ENCODE measurements at places on chromosomes 16 and 17.

DNA sequence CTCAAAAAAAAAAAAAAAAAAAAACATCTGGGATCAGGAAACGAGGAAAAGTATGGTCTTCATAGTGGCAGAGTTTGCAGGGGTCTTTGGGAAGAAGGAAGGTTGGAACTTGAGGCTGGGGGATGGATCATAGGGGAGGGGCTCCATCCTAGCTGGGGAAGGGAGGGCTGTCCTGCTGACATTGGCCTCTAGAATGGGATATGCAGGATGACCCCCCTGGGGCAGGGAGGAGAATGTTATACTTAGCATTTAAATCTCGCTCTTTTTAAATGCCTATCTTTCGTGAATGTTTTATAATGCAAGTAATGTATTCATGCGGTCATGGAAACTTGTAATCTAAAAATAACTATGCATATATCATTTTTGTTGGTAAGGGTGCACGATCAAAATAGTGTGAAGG, 33.2 kb downstream of the TMEM235 start:
- DNase-seq: no peak

DNA sequence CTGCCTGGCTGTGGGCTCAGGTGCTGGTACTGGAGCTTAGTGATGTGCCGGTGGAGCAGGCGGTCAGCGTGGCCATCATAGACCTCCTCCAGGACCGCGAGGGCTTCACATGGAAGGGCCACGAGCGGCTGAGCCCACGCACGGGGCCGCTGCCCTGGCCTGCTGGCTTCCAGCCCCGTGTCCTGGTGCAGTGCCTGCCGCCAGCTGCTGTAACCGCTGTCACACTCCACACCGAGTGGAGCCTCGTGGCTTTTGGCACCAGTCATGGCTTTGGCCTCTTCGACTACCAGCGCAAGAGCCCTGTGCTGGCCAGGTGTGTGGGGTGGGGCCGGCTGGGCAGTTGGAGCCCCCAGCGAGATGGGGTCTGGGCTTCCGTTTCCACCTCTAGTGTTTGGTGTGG, 12.0 kb downstream of the LLGL1 start:
- no peak for DNase-seq

DNA sequence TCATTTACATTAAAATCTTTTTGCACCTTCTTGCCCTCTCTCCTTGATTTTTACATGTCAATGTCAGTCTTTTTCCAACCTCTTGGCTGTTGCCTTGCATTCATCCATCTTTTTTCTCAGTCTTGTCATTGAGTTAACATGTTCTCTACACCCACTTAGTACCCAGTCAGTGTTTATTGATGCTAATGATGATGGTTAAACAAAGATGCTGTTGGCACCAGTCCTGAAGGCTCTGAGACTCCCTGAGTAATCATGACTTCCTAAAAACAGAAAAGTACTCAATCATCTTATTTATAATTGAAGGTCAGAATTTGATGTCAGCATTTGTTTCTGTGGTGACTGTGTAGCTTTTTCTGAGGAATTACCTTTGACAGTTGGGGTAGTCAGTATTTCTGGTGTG, 104.5 kb downstream of the NLK start:
- no peak for DNase-seq

DNA sequence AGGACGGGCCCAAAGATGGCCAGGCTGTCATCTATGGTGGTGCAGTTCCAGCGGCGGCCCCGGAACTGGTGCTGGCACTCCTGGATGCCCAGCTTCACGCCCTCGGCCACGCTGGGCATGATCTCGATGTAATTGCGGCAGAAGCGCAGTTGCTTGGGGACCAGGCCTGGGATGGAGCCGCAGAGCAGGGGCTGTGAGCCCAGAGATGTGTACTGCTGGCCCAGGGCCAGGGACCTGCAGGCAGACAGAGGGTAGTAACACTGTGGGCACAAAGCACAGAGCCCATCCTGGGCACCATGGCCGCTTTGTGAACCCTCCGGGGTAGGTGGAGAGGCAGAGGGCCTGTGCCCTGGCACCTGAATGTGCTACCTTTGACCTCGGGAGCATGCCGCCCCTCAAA, 44.8 kb downstream of the WNT3 start:
- DNase-seq: peak; percentile 83

DNA sequence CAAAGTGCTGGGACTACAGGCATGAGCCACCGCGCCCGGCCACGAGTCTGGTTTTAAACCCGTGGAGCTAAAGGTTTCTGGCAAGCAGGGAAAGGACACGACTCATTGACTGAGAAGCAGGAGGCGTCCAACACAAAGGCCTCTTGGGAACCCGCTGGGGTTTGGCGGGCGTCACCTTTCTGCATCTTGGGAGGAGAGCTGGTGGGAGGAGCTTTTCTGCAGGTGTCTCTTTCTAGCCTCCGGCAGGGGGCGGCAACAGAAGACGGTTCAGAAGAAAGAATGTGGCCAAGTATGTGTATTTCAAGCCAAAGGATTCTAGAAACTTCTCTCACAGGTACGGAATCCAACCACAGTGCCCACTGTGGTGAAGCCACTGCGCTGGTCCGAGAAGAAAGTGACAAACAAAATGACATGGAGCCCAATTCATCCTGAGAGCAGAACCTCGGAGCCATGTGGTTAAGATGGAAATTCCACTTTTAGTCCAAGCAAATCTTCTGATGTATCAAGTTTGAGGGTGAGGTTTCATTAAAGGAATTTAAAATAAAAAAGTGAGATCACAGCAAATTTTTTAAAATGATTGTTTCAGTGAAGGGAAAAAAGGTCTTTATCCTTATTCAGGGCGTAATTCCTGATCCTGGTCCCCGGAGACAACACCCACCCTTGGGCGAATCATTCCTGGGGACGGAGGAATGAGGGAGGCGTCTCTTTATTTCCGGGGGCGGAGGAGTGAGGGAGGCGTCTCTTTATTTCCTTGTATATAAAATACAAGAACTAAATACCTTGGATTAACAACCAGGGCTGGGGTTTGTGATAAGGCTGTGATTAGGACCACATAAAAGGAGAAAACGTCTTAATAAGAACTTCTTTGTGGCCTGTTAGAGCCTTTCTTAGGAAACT, 97.6 kb downstream of the MRM3 start:
- DNase-seq: no peak

DNA sequence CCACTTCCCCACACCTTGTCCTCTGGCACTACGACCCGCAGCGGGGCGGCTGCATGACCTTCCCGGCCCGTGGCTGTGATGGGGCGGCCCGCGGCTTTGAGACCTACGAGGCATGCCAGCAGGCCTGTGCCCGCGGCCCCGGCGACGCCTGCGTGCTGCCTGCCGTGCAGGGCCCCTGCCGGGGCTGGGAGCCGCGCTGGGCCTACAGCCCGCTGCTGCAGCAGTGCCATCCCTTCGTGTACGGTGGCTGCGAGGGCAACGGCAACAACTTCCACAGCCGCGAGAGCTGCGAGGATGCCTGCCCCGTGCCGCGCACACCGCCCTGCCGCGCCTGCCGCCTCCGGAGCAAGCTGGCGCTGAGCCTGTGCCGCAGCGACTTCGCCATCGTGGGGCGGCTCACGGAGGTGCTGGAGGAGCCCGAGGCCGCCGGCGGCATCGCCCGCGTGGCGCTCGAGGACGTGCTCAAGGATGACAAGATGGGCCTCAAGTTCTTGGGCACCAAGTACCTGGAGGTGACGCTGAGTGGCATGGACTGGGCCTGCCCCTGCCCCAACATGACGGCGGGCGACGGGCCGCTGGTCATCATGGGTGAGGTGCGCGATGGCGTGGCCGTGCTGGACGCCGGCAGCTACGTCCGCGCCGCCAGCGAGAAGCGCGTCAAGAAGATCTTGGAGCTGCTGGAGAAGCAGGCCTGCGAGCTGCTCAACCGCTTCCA, 2.6 kb downstream of the METTL26 start:
- DNase-seq: no peak

- DNase-seq: no peak
Measured at GRCh38 chr17:2710803-2711607, 559 bp downstream of the CLUH start.

All from mesenteric fat pad (tissue), 1 donor.